Activated CD4-positive, alpha-beta T cell treated with anti-CD3 and anti-CD28 coated beads, Interleukin-2, amount 10 ng/mL, durations not matched to agents 7 days and 5 days (primary cell): ENCODE measurements at places on chromosomes 2 and 18. TPM values are rescaled to one million over a fixed set of nuclear protein-coding genes. Genes with fewer than 3 reads are reported as not detected.

Gene CFC1
- not detected for total RNA-seq

- H3K27me3 ChIP-seq, result no peaks in the 10 kb centered on the region
- no peaks in the 10 kb centered on the region for H3K4me1 ChIP-seq
- no peak for DNase-seq
- no peak overlapping the region for H3K4me3 ChIP-seq
- no peaks in the 10 kb centered on the region for H3K36me3 ChIP-seq
Measured at GRCh38 chr2:240768216-240768615, 51.8 kb downstream of the KIF1A start.

- no peak overlapping the region for H3K4me3 ChIP-seq
- no peaks in the 10 kb centered on the region for H3K4me1 ChIP-seq
- no peaks in the 10 kb centered on the region for H3K36me3 ChIP-seq
- no peaks in the 10 kb centered on the region for H3K27me3 ChIP-seq
- H3K27ac ChIP-seq, result no peak overlapping the region
Measured at GRCh38 chr2:33903701-33904100, 304.6 kb upstream of the FAM98A start.

GRCh38 chr18:56067214-56067894, 479.4 kb upstream of the TCF4 start:
- no peak for DNase-seq
- H3K4me1 ChIP-seq, result no peaks in the 10 kb centered on the region
- H3K27ac ChIP-seq, result no peak overlapping the region
- H3K27me3 ChIP-seq, result no peaks in the 10 kb centered on the region

- no peaks in the 10 kb centered on the region for H3K4me1 ChIP-seq
- H3K27me3 ChIP-seq, result no peaks in the 10 kb centered on the region
- H3K27ac ChIP-seq, result no peak overlapping the region
- no peak for DNase-seq
- H3K4me3 ChIP-seq, result no peak overlapping the region
- no peaks in the 10 kb centered on the region for H3K36me3 ChIP-seq
Measured at GRCh38 chr18:8332286-8332685, 277.0 kb upstream of the RAB12 start.

GRCh38 chr2:151305129-151305691, 15.7 kb upstream of the NMI start:
- H3K4me3 ChIP-seq, result no peak overlapping the region
- H3K27me3 ChIP-seq, result peaks cover 9% of the 10 kb centered on the region
- DNase-seq, result no peak
- H3K27ac ChIP-seq, result no peak overlapping the region
- no peaks in the 10 kb centered on the region for H3K36me3 ChIP-seq
- no peaks in the 10 kb centered on the region for H3K4me1 ChIP-seq

GRCh38 chr18:36856815-36857214, 27.9 kb downstream of the KIAA1328 start:
- no peak overlapping the region for H3K4me3 ChIP-seq
- H3K4me1 ChIP-seq, result no peaks in the 10 kb centered on the region
- H3K36me3 ChIP-seq, result peaks cover 19% of the 10 kb centered on the region
- no peak overlapping the region for H3K27ac ChIP-seq

DNA sequence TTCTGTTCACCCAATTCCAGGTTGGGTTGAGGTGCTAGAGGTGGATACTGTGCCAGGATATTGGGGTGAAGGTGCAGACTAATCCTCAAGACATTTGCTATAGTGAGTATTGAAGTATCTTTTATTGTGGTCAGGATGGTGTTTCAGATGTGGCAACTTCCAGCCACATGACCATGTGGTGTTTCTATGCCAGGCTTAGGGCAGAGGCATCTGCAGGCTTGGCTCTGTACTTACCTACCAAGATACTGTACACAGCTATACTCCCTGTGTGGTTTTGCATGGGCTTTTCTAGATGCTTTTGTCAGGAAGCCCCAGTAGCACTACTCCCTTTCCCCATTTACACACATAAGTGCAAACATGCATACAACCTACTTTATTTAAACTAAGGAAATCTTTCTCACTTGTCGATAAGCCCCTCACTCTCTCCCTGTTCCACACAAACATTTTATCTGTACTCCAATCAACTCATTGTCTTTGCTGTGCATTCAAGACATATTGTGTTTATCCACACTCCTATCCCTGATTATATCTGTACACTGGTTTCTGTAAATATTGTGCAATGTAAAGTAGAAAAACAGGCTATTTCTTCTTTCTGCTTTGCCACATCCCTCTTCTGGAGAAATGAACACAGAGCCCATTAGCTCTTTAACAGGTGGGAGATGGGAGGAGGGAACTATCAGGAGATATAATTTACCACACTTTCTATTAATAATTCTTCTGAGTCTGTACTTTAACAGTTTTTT, 12.3 kb downstream of the ARL6IP6 start:
- peaks cover 6% of the 10 kb centered on the region for H3K36me3 ChIP-seq
- H3K27me3 ChIP-seq, result no peaks in the 10 kb centered on the region
- H3K4me1 ChIP-seq, result peaks cover 27% of the 10 kb centered on the region
- peak overlapping the region; percentile 31 for H3K27ac ChIP-seq
- H3K4me3 ChIP-seq, result no peak overlapping the region
